Activated naive CD8-positive, alpha-beta T cell treated with anti-CD3 and anti-CD28 coated beads, Interleukin-2, amount 10 ng/mL, durations not matched to agents 7 days and 5 days (primary cell): ENCODE measurements at places on chromosomes 4 and X.

- no peak for DNase-seq
These were observed 111.8 kb upstream of the DKK2 start for GRCh38 chr4:107147873-107148272.

GRCh38 chr4:168584321-168584771, 87.5 kb downstream of the PALLD start:
- DNase-seq: no peak

GRCh38 chrX:37302569-37302968, 46.6 kb upstream of the PRRG1 start:
- no peak for DNase-seq

DNA sequence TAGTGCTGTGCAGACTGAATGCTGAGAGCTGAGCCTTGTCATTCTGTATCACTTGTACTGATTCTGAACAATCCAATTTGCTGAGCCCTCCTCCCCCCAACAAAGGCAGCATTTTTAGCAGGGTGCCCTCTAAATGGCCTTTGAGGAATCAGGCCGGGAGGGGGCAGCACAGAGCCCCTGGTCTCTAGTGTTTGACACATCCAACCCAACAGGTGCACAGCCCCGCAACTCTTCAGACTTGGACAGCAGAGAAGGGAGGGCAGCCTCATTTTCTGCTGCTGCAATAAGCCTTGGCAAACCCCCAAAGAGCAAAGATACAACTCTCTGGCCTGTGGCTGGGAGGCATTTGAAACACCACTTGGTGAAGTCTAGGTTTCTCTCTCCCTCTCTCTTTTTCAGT, 3.4 kb downstream of the ATP1B4 start:
- DNase-seq: peak; percentile 52

DNA sequence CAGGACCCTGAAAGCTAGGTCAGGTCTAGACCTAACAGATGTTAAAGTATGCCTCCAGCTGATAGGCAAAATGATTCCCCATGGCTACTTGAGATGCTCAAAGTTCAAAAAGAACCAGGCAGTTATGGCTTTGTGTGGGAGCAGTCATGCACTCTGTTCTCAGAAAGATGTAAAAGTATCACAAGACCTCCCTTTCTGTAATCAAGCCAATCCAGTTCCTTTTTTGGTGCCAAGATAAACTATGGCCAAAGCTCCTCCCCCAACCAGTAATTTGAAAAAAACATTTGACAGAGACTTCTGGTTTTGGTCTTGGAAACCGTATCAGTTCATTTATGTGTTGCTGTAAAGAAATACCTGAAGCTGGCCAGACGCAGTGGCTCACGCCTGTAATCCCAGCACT, 340.9 kb downstream of the CHIC1 start:
- DNase-seq: no peak

GRCh38 chr4:185369731-185370130, 26.0 kb downstream of the LRP2BP start:
- no peak for DNase-seq

- DNase-seq: no peak
These were observed 13.7 kb downstream of the ZBTB33 start for GRCh38 chrX:120264341-120264740.

- no peak for DNase-seq
These were observed 117.1 kb upstream of the FRG1 start for GRCh38 chr4:189823591-189823990.

GRCh38 chr4:119870856-119871255, 195.8 kb downstream of the MAD2L1 start:
- no peak for DNase-seq

- no peak for DNase-seq
These were observed 88.3 kb downstream of the ZNF718 start for GRCh38 chr4:212438-213188.

DNA sequence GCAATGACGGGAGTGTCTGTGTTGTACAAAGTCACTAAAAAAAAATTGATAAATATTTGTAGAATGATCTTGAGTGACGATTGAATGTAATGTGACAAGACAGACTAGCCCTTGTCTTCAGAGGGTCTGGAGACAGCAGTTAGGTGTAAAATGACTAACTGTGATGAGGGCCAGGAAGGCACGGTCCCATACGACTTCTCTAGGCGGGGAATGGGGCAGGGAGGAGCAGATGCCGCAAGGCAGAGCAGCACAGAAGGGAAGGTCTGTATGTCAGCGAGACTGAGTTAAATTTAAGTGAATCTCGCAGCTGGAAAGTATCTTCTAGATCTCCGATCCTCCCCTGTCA, 405 bp downstream of the CENPE start:
- no peak for DNase-seq

- peak; percentile 62 for DNase-seq
These were observed 694 bp downstream of the TBL1X start for GRCh38 chrX:9465380-9466123.

GRCh38 chr4:120399826-120400225, 333.2 kb upstream of the MAD2L1 start:
- no peak for DNase-seq
